Right hindlimb (tissue), 1 donor: ENCODE measurements at places on chromosomes 3 and 15.
A peak's percentile ranks its signal among the peaks of the same experiment; 100 is the strongest.

DNA sequence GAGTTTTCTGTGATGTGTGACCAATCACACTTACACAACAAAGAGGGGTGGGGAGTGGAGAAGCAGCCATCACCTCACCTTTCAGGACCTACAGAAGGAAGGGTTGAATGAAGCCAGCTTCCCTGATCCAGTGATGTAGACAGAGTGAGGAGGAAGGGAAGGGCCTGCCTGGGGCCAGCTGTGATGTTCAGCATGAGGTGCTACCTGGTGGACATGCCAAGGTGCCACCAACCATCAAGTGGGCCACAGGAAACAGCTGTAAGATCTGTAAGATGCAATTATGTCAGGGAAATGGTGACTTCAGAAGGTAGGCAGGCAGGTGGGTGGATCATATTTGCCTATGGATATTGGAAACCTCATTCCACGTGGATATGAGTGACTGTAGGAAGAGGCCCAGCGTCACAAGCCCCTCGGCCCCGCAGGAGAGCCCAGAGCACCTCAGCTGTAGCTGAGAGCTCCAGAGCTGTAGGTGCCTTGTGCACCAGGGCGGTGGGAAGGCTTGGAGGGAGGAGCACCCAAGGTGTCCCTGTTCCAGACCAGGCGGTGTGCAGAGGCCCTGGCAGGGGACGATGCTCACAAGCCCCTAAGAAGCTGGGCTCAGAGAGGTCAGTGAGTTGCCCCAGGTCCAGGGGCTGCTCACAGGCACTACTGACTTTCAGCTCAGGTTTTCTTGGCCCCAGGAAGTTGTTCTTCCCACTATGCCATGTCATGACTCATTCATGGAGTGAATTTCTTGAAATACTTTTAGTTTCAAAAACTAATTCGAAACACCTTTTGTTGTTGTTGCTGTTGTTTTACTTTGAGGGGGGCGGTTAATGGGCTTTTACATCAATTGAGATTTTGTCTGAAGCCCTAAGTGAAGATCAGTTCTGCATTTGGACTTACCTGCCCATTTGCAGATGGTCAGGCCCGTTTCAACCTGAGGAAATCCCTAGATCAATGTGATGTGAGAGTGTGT lies 94.2 kb upstream of the ALDH1A3 start:
- no peak for DNase-seq

DNA sequence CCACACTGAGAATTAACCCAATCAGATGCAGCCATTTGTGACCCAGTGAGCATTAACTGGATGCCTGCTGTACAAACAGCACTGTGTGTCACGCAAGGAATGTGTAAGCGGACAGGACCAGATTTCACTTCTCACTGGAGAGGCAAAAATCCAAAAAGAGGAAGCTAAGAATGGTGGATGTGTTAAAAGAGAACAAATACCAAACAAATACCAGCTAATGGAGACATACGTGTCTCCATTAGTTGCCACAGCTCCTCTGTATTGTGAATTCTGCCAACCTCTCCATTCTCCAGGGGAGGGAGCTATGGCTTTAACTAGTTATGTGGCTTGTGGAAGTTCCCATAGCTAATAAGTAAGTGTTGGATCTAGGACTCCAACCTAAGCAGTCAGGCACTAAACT lies 2.6 kb downstream of the LTF start:
- DNase-seq = no peak

GRCh38 chr15:52559575-52559974 lies 9.3 kb downstream of the ARPP19 start:
- DNase-seq = no peak

DNA sequence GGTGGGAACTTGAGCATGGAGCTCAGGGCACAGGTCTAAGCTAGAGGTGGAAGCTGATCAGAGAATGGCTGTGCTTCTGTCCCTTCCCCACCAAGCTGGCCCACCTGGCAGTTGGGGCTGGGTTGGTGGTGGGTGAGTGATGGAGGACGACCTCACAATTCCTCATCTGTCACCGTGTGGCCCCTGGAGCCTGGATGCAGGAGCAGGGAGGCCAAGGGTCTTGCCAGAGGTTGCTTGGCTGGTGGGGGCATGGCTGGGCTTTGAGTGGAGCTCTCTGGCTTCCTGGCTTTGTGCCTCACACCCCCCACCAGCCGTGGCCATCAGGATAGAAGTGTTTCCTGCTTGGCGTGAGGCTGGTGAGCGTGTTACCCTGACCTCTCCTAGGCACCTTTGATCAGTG lies 36.0 kb downstream of the FBLN2 start:
- no peak for DNase-seq

DNA sequence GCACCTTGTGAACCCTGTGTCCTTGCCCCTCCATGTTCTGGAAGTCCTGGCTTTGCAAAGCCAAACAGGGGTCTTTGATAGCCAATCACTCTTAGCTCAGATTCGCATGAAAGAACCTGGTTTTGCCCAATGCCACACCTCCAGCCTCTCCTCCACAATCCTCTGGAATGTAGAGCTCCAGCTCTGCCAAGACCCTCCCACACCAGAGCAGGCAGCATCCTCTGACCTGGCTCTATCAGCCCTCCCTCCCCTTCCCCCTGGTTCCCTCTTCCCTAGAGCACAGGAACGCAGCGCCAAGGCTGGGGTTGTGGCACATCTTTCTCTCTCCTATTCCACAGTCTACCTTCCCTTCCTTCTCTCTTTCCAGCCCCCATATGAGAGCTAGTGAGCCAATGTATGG lies 133.3 kb downstream of the RPLP1 start:
- no peak for DNase-seq

GRCh38 chr3:49278548-49278947 lies 1.5 kb upstream of the C3orf62 start:
- no peak for DNase-seq

DNA sequence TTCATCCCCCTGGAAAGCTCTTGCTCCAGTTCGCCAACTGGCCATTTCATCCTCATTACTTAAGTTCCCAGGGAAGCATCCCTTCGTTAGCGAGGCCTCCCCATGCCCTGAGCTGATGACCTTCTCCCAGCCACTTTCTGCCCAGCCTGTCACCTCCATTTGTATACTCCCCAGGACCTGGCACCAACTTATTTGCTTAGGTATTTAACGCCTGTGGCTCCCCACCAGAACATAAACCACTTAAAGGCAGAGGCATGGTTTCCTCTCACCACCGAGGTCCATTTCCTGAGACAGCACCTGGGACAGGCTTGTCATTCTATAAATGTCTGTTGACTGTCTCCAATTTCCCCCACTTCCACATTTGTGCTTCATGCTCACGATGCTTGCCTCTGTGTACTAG lies 189.0 kb downstream of the ZNF621 start:
- DNase-seq = no peak

DNA sequence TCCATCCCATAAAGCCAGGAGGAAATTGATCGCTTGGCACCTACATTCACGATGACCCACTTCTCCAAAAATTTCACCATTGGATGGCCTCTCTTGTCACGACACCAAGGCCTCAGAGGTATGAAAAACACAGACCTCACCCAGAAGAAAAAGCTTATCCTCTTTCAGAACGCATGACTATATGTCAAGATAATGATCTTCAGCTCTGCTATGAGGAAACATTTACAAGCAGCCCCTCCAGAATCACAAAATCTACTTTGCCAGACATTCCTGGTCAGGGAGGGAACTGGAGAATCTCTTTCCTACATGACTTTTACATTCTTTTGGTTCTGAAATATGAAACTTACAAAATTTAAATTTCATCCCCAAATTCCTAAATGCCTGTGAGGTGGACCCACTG lies 122.7 kb downstream of the WNT5A start:
- DNase-seq = no peak

DNA sequence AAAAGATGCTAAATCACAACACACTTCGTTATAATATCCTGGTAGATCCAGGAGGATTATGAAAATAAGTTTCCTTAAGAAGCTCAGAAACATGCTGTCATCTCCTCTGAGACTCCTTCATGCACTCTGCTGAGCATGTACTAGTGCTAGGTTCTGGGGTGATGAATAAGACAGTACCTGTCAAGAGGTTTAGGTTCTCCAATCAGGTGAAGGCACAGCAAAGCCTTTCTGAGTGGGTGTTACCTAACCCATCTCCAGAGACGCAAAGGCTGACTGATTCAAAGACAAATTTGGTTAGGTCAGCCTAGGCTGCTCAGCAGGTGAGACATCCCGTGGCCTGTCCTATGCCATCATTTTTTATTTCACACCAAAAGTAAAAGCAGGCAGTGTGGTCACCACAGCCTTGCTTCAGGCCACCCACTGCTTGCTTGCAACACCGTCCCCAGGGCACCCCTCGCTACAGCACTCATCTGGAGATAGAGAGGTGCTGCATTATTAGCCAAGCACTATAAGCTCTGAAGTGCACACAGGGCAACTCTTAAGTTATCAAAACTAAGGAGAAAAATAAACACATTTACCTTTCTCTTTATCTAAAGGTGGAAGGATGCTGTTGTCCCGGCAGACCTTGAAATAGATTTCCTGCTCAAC lies 117.2 kb downstream of the TJP1 start:
- DNase-seq = no peak

GRCh38 chr15:100691321-100691720 lies 88.9 kb downstream of the ASB7 start:
- no peak for DNase-seq

- no peak for DNase-seq
Measured at GRCh38 chr3:95514260-95514659, 1300.1 kb upstream of the EPHA6 start.

DNA sequence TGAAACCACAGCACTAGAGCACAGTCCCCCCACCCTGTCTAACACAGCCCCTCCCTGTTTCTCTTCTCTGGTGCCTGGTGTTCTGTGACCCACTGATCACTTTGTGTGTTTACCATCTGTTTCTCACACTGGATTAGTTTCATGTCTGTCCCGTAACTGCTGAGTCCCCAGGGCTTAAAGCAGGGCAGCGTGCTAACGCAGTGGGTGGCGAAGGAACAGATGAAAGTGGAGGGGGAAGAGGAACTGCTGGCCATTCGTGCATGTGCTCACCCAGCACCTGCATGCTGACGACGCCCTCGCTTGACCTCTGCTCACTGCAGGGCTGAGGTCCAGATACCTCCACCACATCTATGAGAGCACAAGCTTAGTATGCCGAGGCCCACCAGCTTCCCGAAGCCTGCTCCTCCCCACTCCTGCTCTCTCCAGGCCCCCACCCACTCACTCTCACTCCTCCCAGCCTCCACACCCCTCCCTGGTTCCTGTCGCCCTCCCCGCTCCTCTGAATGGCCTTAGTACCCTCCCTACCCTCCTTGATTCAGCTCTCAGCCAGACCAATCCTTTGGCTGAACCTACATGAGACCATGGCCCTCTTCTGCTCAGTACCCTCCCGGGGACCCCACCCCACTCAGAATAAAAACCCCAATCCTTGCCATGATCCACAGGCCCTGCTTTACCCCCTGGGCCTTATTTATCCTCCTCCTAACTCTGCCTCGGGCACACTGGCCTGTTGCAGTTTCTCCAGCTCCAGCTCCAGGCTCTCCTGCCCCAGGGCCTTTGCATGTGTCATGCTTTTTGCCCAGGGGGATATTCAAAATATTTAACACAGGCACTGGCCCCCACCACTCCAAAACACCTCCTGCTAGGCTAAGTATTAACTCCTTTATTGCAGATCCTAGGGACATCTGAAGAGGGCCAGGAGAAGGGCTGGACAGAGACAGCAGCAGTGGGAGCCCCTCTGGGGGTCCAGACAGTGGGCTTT lies 15.1 kb upstream of the IQSEC1 start:
- DNase-seq = no peak

- peak; percentile 79 for DNase-seq
Measured at GRCh38 chr15:48250640-48251076, 44.6 kb downstream of the SLC12A1 start.

GRCh38 chr3:184133840-184134745 lies 1.1 kb upstream of the EIF2B5 start:
- peak; percentile 93 for DNase-seq

- DNase-seq = no peak
Measured at GRCh38 chr3:163821841-163822240, 1256.5 kb downstream of the SI start.

DNA sequence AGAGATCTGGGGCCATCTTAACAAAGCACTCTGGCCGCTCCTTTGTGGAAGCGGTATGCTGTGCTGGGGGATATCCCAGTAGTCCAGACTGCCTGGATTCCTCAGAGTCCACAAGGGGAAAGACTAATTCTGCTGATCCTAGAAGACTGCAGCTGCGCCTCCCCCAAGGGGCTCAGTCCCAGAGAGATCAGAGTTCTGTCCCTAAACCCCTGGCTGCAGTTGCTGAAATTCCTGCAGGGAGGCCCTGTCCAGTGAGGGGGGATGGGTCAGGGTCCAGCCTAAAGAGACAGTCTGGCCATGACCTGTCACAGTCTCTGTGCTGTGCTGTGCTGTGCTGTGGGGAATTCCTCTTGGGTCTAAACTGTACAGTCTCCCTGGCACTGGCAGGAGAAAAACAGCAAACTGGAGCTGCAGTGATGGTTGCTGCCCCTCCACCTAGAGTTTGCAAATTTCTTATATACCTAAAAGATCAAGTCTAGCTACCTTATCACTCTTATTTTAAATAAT lies 575.1 kb upstream of the UBE2E2 start:
- no peak for DNase-seq

DNA sequence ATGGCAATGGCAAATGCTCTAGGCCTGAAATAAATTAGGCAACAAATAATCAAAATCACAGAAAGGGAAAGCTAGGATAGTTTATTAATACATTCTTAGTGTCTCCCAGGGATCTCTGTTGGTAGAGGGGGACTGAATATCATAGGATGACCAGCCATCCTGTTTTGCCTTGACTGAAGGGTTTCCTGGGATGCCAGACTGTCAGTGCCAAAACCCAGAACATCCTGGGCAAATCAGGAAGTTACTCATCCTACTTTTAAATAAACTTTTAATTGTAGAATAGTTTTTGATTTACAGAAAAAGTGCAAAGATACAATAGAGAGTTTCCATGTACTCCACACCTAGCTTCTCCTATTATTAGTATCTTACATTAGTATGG lies 21.8 kb upstream of the SIAH2 start:
- DNase-seq = no peak

DNA sequence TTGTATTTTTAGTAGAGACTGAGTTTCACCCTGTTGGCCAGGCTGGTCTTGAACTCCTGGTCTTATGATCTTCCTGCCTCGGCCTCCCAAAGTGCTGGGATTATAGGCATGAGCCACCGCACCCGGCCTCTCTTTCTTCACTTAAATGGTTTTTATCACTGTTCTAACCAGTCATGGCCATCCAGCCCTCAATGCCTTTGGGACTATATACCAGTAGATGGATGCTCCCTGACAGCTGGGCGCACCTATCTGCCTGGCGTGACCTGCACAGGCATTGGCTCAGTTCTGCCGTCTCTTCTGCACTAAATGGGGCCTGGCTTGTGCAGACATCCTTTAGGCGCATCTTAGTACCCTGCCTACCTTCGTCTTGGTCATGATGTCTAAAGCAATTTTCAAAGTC lies 233.4 kb downstream of the ADAMTS17 start:
- DNase-seq = no peak

GRCh38 chr15:72907733-72908132 lies 124.2 kb upstream of the ADPGK start:
- DNase-seq = peak; percentile 55

DNA sequence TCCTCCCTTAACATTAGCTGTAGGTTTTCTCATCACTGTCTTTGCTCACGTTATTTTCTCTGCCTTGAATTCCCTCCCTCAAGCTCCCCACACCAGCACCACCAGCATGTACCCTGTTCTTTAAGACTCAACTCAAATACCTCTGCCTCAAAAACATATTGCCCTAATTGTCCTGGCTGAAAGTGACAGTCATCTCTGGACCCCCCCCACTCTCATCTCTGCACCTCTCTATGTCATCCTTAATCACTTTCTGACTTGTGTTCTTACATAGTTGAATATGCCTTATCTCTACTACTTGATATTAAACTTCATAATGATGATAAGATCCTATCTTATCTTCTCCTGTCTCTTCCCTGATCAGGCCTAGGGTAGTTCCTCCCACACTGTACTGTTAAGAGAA lies 345.2 kb upstream of the TPRG1 start:
- DNase-seq = no peak

GRCh38 chr3:139586420-139587017 lies 47.0 kb upstream of the RBP1 start:
- DNase-seq = no peak
